GM12892 (cell line): ENCODE measurements at places on chromosomes 6 and 20.

- DNase-seq, result no peak
Observed at GRCh38 chr20:46210672-46211330, 92.7 kb downstream of the CD40 start.

- no peak for DNase-seq
Observed at GRCh38 chr6:1630212-1630770, 20.6 kb downstream of the FOXC1 start.

- DNase-seq, result no peak
Observed at GRCh38 chr6:127506894-127507293, 12.2 kb downstream of the MTCL3 start.

DNA sequence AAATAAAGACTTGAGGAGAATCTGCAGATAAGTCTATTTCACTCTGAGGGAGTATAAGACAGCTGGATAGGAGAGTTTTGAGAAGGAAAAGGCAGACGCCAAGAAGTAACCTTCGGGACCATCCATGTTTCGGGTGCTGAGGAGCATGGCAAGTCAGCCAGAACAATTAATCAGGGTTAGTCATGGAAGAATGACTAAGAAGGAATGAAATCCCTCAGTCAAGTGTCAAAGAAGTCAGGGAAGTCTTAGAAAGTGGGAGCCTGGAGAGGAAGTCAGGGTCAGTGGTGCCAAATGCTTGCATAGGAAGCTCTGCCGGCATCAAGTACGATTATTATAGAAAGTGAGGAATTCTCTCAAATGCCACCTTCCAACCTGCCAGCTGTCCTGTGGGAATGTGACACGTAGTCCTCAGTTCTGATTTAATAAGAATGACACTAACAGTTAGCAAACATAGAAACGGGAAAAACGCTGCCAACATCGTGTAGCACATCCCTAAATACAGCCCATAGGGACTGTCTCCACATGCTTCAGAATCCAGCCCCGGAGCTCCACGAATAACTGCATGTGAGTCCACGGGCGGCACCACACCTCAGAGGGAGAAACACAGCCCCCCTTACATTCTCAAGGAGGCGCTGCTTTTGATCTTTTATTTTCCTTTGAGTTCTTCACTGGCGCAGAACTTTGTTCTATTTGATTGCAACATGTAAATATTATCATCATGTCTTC, 602.7 kb downstream of the PRKN start:
- DNase-seq, result no peak

DNA sequence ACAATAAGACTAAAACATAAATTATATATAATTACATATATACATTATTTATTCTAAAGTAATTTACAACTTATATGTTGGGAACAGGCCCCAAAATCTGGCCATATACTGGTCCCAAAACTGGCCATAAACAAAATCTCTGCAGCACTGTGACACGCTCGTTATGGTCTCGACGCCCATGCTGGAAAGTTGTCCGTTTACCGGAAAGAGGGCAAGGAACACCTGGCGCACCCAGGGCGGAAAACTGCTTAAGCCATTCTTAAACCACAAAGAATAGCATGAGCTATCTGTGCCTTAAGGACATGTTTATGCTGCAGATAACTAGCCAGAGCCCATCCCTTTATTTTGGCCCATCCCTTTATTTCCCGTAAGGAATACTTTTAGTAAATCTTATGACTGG, 164.9 kb downstream of the CENPW start:
- no peak for DNase-seq

DNA sequence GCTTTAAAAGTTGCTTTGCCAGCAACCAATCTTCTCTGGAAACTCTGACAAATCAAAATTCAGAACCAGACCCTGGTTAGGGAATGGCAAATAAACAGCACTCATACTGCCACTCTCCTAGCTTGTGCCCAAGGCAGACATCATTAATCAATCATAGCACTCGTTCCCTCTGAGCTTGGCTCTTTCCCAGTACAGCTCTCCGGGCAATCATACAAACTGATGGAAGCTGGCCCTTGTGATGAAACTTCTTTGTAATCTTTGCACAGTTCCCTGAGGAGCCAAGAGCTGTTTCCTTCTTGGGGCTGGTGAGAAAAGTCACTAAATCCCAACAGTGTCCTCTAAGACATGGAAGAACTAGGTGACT, 34.7 kb downstream of the KIAA1755 start:
- no peak for DNase-seq
